ENCODE measurements at places on chromosomes 13 and 19.

- no peak for DNase-seq
Measured at GRCh38 chr19:39555883-39556282, 15.9 kb upstream of the EID2 start.

DNA sequence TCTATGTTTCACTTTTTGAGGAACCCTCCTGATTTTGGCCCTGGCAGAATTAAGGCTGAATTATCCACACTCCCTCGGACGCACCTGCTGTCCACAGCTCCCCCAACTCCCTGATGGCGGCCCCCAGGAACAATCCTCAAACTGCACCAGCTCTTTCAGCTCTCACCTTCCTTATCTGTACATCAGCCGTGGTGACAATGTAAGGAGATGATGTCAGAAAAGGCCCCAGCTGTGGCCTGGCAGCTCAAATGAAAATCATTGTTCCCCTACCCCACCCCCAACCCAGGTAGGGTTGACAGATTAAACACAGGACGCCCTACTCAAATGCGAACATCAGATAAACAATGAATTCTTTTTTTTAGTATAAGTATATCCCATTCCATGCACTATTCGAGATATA is 35.0 kb upstream of the KLF2 start:
- no peak for DNase-seq

DNA sequence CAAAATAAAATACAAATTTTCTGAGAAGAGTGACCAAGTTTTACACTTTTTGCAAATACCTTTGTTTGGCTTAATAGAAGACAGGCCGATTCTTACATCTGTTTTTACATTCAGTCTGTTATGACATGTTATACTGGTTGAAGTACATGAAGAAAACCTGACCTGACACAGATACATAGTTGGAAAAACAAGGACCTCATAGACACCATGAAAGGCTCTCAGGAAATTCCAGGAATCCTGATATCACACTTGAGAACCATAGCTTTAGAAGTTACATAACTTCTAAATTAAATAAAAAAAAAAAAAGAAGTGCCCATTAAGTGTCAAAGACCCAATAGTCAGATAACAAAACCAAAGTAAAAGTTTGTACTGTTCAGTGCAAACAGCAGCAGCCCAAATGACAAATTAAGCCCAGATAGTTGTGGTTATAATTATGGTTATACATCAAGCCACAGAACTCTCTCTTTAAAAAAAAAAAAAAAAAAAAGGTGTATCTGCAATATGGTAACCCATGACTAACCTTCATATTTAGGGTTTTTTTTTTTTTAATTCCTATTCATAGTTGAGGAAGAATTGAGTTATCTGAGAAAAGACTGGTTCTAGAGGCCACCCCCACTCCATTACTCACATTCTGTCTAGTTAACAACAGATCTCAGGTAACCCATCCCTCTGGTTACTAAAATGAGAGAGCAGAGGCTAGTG is 19.8 kb downstream of the RBM26 start:
- DNase-seq, result no peak

GRCh38 chr19:4044990-4045465 is 21.7 kb downstream of the ZBTB7A start:
- no peak for DNase-seq

DNA sequence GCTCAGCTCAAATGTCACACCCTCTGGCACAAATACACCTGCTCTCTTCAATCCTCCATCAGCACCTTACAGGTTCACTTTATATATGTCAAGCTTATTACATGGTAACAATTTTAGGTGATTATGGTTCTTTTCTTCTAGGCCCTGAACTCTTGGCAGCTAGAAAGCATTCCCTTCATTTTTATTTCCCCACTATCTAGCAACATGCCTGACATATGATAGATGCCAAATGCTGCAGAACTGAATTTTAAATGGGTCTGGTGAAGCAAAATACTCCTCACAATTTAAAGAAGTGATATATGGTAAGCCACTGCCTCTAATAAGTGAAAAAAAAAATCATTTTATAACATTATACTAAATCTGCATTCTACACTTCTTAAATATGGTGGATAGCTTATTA is 95.2 kb downstream of the USP12 start:
- DNase-seq, result no peak

DNA sequence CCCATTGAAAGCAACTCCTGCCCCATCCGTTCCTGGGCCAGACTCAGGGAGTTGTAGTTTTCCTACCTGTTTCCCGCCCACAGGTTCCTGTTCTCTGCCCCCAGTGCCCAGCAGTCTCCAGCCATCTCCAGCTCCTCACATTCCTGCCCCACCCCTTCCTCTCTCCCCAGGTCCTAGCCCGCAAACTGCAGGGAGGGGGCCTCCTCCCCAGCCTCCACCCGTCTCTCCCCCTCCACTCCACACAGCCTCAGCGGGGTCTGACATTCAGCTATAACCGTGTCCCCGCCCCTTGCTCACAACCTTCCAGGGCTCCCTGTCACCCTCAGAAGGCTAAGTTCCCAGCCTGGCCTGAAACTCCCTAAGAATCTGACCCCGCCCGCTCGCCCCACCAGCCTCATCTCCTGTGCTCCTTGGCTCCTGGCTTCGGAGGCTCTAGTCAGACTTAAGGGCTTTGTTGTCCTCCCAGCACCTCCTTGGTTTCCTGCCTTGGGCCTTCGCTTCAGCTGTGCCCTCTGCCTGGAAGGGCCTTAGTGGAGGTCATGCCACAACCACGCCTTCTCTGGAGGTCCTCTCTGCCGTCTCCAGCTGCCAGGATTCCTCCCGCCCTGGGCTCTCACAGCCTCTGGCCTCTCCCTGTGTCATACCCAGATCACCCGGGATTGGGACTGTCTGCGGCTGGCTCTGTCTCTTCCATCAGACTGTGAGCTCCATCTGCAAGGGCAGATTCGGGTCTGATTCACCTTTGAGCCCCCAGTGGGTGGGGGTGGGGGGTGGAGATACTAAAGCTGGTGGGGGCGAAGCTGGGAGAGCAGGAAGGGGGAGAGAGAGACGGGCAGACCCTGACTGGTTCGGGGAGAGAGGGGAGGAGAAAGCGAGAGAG is 5.1 kb upstream of the SPACA6 start:
- no peak for DNase-seq
